ENCODE measurements at places on chromosomes 3 and 15.

GRCh38 chr3:43866529-43867353 lies 176.0 kb downstream of the ABHD5 start:
- peak; percentile 52 for DNase-seq

DNA sequence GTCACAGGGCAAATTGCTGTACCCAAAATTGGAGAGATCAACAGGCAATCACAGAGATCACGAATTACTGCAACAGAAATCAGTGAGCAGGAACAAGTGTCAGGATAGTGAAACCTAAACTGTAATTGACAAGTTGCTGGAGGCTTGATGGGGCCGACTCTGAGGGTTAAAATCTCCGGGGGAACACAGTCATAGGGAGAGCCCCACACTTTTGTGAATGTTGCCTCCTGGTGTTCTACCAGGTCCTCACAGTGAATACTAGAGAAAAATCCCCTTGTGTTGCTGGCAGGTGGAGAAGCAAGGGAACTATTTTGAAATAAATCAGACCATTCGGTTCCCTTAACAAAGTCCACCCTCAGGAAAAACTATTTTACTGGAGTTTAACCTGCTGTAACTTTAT lies 697.5 kb upstream of the CBLB start:
- DNase-seq = no peak

- peak; percentile 37 for DNase-seq
Observed at GRCh38 chr3:123692041-123692440, 107.2 kb upstream of the HACD2 start.

DNA sequence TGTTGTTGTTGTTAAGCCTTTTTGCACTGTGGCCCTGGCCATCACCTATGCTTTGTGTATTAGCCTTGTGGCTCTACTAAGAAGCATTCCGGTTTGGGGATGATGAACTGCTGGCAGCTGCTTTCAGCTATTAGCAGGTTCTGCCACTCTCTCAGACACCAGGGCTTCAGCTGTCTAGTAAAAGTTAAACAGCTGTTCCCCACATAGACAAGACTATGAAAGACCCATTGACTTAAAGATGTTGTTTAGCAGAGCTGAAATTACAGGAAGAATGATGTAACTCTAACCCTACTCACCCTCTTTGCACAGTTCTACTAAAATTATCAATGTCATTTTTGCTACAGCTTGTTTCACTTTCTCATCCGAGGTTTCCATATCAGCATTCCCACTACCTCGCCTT lies 131.2 kb upstream of the CGNL1 start:
- DNase-seq = peak; percentile 40

GRCh38 chr3:33438284-33438668 lies 1.9 kb downstream of the UBP1 start:
- peak; percentile 40 for DNase-seq

- DNase-seq = peak; percentile 81
Observed at GRCh38 chr3:172550347-172550943, 27.2 kb upstream of the TNFSF10 start.

DNA sequence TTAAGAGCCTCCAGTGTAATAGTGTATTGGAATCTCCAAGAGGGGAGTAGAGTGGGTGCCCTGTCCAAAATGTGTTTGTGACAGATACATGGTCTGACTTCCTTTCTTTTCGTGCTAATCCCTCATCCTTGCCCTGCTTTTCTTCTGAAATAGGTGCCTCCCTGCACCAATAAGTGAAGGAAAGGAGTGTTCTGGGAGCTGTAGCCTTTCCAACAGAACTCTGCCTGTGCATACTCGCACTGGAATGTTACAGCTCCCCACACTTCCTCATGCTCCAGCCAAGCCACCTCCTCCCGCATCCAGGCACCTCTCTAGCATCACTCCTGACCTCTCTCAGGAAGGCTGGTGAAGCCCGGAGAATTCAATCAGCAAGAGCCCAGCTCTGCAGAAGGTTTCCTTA lies 478.0 kb downstream of the GABRG3 start:
- peak; percentile 32 for DNase-seq

GRCh38 chr3:27568393-27568792 lies 84.2 kb upstream of the SLC4A7 start:
- peak; percentile 74 for DNase-seq

- no peak for DNase-seq
Observed at GRCh38 chr3:122843604-122844003, 48.7 kb downstream of the SLC49A4 start.

DNA sequence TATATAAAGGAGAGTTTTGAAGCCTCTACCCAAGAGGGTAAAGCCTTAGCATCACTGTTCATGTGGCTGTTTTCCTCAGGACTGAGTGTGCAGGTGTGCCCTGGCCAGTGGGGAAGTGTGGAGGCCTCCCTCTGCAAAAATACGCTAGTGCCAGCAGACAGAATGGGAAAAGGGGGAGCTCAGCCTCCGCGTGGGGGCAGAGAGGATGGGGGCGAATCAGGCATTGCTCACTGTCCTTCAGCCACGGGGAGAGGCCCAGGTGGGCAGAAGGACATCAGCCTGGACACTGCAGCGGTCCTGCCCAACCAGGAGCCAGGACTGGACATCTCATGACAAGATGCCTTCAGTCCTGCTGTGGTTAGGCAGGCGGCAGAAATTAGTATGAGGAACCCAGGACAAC lies 10.1 kb downstream of the LTF start:
- no peak for DNase-seq

- DNase-seq = no peak
Observed at GRCh38 chr3:104349836-104350235, 1016.9 kb upstream of the ALCAM start.

DNA sequence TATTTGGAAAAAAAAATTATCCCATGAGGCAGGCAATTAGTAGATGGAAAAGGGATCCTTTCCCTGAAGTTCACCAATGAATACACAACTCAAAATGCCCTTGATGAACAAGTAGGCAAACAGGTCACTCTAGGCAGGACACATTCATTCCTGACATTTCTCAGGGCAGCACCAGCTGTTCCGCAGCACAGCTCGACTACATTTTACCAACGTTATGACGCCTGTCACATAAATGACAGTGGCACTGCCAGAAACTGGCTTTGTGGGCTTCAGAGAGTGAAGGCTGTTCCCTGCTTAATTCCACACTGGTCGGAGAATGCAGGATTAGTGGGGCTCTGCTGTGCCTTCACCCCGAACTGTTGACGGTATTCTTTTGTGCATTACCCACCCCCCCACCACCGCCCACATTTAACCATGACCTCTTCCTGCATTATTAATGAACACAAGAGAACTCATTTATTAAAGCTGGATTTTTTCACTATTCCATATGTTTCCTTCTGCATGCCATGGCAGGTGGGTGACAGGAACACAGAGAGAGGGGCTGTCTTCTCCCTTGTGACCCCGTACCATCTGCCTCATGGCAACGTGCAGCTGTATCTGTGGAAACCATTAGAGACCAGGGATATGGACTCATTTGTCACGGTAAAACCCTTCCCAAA lies 197.6 kb downstream of the PDZRN3 start:
- DNase-seq = no peak

DNA sequence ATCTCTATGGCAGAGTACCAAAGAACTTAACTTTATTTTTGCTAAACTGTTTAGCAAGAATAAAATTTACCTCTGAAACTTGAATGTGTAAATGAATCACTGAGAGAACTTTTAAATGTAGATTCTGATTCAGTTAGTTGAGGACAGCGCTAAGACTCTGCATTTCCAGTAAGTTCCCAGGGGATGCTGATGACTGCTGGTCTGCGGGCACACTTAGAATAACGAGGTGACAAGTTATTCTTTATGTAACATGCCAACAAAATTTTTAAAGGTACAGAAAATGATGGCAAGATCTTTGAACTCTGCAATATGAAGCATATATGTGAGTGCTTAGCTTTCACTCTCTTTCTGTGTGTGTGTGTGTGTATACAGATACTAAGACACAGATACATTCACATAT lies 56.4 kb downstream of the TGFBR2 start:
- DNase-seq = no peak

GRCh38 chr3:189490337-189490736 lies 140.9 kb upstream of the TP63 start:
- no peak for DNase-seq

- no peak for DNase-seq
Observed at GRCh38 chr3:126770096-126770495, 66.1 kb downstream of the CHCHD6 start.

DNA sequence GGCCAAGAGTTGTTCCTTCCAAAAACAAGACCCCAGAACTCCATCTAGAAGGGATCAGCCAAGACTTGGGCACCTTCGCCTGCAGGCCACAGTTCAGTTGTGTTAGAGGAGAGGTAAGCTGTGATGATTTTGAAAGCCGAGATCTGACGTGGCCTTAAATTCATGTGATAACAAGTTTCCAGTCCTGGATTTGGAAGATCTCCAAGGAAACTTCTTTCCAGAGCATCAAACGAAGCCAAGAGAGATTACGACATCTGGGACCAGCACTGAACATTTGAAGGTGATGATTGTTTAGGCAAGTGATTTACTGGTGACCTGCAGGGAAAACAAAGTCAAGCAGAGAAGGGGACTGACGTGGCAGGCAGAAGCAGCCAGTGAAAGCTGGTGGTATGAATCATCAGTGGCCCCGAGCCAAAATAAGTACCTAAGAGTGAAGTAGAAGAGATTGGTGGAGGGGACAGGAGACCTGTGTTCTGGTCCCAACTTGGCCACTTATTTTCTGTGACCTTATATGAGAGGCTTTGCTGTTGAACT lies 339.0 kb upstream of the PROK2 start:
- peak; percentile 96 for DNase-seq

DNA sequence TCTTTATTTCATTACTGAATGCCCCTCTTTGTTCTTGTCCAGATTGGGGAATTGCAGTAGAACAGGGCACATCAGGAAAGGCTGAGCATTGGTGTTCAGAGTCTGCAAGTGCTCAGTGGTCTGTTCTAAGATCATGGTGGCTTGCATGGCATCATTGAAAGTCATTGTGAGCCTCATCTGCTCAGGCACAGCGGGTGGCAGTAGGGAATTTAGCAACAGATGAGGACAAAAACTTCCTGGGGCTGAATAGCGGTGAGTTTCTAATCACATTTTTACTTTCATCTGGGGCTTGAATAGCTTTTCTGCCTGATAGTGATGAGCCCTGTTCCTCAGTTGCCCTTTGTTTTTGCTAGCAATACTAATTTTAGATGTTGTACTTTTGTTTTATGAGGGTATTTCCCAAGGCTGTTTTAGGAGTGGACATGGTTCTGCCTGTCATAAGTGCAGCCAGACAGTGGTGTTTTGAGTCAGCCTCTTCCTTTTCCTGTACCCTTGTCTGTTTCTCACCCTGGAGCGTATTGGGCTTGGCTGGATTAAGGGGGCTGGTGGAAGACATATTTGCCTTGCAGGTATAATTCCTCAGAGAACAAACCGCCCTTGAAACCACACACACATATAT lies 127.2 kb upstream of the IL12A start:
- DNase-seq = no peak

DNA sequence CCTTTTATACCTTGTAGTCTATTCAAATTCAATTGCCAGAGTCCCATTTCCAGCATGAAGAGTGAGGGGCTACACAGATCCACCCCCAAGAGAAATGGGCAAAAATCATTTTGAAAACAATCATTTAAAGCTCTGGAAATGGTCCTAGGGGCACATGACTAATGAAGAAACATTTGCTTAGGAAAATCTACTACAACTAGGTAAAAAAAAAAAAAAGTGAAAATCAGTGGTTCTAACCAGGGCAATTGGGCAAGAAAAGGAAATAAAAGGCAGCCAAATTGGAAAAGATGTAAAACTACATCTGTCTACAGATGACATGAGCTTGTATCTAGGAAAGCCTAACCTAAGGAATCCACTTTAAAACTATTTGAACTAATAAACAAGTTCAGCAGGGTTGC lies 9.4 kb downstream of the IMPG2 start:
- no peak for DNase-seq

DNA sequence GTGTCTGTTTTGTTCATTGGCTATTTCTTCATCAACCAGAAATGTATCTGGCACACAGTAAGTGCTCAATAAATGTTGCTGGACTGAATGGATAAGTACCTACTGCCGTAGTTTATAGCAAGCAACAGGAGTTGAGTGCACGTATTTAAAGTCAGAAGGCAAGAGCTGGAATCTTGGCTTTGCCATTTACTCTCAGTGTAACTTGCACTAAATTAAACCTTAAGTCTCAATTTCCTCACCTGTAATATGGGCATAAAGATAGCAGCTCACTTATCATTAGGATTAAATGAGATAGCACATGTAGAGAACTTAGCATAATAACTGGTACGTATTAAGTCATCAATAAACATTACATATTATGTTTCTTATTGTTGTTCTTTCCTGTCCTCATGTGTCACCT lies 13.0 kb upstream of the FAM174B start:
- DNase-seq = no peak

GRCh38 chr3:52225452-52226228 lies at the start of gene TLR9:
Gene TLR9 (minus strand): TSS chr3:52225645. CDS start chr3:52225529, 116 bp downstream.
- no peak for DNase-seq

DNA sequence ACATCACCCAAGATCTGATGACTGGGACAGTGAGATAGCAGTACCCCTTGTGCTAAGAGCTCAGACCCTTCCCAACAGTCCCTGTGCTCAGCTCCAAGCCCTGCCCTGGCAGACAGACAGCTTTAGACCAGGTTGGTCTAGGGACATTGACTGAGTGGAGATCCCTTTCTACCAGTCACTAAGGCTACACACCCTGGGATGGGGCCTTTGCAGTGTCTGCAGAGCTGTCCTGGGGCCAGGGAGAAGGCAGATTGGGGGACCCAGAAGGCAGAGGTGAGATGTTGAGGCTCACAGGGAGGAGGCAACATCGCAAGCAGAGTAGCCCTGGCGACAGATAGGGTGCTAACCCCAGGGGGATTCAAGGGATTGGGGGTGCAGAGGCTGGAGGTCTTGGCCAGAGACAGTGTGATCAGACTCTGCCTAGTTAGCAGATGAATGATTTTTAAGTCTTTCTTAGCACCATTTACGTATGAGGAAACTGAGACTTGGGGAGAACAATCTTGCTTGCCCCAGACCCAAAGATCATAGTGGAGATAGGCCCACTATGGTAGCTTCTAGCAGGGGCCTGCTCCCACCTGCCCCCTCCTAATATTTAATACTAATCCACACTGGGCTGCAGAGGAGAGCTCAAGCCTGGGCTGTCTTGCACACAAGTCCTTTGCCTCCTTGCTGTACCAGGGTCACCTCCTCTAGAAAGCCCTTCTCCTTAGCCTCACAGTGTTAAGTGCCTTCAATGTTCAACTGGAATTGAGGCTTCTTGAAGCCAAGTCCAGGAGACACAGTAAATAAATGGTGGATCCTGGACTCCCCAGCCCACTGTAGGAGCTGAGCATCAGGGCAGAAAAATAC lies 32.6 kb downstream of the HMCES start:
- no peak for DNase-seq

GRCh38 chr15:69032703-69033373 lies 18.3 kb downstream of the NOX5 start:
- DNase-seq = no peak

GRCh38 chr15:96262097-96262496 lies 68.4 kb upstream of the NR2F2 start:
- no peak for DNase-seq

- no peak for DNase-seq
Observed at GRCh38 chr3:45124956-45125355, 21.2 kb downstream of the CDCP1 start.

All from fibroblast of pulmonary artery (primary cell).